ENCODE measurements at places on chromosomes 13 and 19.

DNA sequence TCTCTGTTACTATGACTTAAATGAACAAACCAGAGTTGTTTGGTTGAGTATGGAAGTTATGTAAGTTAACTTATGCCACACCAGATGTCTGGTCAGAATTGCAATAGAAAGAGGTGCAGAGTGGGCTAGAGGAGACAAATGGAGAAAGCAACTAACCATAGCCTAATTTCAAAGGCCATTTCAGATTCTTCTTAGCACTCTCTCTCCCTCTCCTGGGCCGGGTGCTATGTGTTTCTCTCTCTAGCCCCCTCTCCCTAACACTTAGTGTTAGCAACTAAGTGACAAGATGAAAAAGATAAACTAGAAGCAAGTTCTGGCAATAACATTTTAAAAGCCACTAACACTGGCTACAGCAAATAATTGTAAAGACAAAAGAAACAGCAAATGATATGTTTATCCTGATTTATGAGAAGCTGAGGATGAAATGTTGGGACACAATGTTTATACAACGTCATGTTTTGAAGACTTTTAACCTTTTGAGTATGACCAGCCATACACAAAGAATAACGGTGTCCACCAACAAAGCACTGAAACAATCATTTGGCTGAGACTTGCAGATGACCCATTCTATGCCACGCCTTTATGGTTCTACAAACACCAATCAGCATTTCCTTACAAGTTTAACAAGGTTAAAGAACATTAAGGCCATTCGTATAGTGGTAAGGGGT lies 18.6 kb downstream of the SERPINE3 start:
- no peak for DNase-seq

DNA sequence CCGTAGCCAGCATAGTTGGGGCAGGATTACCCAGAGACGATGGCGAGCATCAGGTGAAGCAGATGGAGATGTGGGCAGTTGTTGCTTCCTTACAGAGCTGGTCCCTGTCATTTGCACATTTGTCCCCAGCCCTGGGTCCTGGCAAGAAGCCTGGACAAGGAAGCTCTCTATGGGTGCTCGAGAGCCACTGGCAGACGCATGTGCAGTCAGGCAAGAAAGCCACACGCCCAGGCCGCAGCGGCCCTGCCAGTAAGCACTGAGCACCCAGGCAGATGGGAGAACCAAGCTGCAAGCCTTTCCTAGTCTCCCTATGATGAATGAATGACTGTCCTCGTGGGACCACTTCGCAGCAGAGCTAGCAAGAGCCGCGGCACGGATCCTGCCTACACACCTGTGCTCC lies 182.8 kb downstream of the FOXO1 start:
- DNase-seq, result no peak

- no peak for DNase-seq
Observed at GRCh38 chr13:44439452-44440024, 65.9 kb downstream of the SERP2 start.

DNA sequence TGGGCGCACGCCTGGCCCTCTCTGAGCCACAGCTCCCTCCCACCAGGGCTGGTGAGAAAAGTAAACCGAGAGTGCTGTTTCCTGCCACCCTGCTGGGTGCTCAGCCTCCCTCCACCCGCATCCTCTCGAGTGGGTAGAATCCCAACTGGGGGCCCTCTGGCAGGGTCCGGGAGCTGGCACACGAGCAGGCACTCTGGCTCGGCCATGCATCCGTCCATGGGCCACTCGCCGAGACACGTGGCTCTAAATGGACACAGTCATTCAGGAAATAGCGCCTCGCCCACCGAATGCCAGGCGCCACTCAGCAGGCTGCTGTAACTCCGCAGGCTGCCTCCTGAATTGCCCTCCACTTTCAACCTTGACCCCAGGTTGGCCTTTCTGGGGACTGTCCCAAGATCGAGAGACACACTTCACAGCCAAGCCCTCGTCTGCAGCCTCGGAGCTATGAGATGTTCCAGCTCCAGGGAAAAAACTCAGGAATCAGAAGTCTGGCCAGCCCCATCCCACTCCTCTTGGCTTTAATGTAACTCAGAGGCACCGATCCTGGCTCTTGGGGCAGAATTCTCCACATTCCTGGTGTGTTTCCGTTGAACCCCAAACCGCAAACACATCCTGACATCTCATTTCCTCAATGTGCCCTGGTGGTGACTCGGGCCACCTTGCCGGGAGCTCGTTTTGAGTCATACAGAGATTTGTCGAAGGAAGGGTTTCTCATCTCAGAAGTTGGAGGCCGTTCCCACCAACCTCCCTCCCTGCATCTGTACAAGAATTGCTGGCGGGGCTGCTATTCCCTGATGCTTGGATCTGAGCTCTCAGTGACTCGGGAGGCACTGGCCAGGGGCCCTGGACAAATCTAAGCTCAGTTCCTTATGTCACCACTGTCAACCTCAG lies 14.1 kb downstream of the KLF2 start:
- DNase-seq, result peak; percentile 79

- DNase-seq, result peak; percentile 80
Observed at GRCh38 chr19:50046649-50047503, 21.1 kb downstream of the ZNF473 start.

GRCh38 chr13:113965383-113965874 lies 8.4 kb downstream of the C13orf46 start:
- DNase-seq, result no peak

DNA sequence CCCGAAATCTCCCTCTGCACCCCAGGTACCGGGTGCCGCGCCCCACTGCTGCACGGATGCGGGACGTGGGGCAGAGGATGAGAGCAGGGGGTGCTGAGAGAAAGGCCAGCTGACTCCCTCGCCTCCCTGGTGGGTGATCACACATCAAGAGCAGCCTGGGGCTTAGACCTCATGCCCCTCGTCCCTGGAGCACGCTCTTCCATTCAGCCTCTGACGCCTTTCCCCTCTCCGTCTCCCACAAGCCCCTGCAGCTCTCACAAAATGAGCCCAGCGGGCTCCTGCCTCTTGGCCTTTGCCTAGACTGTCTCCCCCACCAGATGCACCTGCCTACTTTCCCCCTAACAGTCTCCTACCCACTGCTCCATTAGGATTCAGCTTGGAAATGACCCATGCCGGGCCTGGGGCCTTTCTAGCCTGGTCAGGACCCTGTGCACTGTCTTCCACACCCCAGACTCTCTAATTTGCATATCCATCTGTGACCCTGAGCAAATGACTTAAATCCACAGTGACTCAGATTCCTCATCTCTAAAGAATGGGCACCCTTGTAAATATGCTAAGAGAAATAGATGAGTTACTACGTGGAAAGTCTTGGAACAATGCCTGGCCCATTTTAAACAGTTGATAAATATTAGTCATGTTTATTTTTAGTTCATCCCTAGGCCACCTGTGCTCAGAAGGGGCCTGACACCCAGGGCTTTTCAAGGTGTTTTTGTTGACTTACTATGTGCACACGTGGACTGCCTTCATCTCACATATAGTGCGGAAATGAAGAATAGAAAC lies 582 bp upstream of the PTPRH start:
- no peak for DNase-seq

GRCh38 chr19:2986951-2987524 lies 9.7 kb downstream of the TLE6 start:
- no peak for DNase-seq

DNA sequence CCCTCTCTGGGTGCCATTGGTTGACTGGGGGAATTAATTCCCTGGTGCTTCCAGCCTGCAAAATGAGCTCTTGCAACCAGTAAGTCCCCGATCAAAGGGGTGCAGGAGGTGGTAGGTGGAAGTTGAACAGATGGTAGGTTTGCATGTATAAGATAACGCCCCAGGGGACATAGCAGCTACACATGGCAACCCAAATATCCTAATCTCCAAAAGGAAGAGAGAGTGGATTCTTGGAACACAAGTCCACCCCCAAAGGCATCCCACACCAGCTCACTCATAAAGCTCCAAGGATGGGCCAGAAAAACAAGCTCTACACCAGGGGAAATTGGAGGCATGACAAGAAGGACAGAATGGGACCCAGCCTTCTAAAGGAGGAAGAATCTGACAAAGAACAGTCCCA lies 4.8 kb downstream of the CD209 start:
- DNase-seq, result no peak

DNA sequence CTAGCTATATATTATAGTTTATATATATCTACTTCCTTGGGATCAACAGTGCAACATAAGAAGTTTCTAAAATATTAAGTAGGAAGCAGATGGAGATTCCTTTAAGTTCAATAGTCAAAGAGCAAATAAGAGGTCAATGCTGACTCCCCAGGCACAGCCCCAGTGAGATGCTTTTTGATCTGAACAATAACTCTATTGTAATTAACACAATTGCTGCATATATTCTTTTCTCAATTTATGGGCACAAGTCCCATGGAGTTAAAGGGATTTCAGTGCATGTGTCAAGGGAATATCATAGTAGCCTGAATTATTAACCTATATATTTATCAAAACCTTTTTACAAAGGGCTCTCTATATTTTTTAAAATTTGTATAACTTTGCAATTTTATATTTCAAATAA lies 180.8 kb downstream of the SPRY2 start:
- DNase-seq, result no peak

DNA sequence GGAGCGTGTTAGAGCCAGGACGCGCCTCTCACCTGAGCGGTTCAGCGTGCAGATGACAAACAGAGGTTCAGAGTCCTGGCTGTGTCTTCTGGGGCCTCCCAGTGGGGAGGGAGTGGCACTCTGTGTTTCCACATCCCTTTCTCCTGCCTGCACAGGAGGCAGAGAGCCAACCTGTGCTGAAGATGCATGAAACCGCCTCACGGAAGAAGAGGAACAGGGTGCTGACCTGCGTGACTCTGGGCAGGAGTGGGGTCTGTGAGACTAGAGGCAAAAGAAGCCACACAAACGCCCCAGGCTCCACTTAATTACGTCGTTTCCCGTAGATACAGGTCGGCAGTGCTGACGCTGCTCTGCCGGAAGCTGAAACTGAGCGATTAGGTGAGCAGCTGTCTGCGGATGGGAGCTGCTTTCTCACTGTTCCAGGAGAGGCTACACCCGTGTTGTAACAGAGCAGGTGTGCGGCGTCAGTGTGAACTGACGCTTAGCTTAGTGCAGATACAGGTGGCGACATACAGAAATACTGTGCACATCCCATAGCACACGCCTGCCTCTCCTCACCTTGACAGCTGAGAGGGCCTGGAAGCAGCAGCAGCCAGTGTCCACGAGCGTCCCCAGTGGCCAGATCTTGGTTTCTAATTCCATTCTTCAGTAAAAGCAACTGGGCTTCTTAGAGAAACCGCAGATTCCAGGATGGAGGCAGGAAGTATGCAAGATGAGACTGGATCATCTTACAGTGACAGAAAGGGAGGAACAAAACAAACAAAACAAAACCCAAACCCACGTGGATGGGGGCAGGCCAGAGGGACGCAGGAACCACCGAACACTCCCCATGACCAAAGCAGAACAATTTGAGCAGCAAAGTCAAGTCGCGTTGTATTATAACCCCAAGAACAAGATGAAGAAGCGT lies 37.7 kb upstream of the MCF2L start:
- no peak for DNase-seq

- no peak for DNase-seq
Observed at GRCh38 chr13:110366733-110367132, 59.6 kb downstream of the COL4A2 start.

DNA sequence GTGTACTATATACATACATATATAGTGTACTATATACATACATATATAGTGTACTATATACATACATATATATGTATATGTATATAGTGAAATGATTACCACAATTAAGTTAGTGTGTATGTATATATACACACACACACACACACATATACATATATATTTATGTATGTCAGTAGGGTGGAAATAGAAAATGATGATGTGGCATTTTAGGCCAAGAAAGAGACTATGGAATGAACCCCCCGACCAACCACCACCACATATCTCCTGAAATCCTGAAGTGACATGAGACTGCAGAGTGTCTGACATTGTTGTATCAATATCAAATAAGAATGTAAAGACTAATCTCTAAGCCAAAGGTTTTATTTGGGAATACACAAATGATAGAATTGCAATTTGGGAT lies 107.6 kb downstream of the RFC3 start:
- DNase-seq, result no peak

- DNase-seq, result no peak
Observed at GRCh38 chr13:75364131-75364713, 117.7 kb downstream of the TBC1D4 start.

GRCh38 chr13:26025196-26025595 lies 26.6 kb downstream of the SHISA2 start:
- no peak for DNase-seq

DNA sequence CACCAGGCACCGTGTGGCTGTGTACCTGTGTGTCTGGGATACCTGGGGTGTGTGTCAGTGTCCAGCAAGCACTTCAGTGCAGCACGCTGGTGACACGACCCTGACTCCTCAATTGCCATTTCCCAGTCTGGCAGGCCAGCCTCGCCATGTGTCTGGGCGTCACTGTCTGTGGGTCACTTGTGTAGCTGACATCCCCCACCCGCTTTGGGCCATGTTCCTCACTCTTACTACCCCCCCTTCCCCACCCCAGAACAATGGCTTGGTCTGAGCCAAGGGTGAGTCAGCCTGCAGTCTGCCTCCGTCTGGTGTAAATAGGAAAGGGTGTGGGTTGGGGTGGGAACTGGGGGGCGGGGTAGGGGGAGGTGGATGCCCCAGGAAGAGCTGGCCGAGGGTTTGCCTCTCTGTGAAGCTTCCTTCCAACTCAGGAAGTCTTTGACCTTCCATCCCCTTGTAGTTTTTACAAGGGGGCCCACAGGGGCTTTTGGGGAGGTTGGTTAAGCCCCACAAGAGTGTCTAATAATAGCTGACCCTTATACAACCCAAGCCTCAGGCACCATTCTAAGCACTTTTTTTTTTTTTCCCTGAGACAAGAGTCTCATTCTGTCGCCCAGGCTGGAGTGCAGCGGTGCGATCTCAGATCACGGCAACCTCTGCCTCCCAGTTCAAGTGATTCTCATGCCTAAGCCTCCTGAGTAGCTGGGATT lies 17.6 kb downstream of the NOVA2 start:
- no peak for DNase-seq

DNA sequence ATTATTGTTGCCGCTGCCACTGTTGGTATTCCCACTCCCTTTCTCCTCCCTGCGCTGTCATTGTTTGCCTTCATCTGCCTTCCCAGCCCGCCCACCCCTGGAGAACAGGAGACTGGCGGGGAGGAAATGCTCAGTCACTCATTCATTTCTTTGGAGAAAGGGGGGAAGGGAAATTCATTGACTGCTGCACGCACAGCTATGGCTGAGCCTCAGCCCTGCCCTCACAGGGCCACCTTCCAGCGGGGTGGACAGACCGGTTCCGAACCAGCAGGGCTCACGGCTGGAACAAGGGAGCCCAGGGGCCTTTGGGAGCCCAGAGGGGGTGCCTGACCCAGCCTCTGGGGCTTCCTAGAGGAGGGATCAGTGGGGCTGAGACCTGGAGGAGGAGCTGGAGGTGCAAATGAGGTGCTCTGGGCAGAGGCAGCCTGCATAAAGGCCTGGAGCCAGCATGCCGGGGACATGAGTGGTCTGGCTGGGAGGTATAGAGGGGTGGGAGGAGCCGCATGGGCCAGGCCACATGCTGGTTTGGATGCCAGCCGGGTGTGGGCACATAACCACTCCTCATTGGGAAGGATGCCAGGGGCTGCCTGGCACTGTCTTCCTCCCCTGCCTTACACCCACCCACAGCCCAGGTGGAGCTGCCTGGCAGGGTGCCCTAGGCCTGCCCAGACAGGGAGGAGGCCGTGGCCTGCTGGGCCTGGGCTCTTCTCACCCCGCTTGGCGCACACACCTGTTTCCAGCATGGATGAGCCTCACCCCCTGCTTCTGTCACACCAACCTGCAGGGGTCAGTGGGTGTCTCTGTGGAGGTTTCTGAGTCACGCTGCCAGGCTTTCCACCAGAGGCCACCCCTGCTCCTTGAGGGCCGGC lies 26.8 kb downstream of the PPP5C start:
- DNase-seq, result peak; percentile 46

GRCh38 chr19:772730-773436 lies 22.0 kb downstream of the MISP start:
- DNase-seq, result no peak

All from activated CD8-positive, alpha-beta memory T cell treated with anti-CD3 and anti-CD28 coated beads, Interleukin-2, amount 50 U/mL, for 48 hours (primary cell).